ENCODE measurements at places on chromosomes 2 and 18.

DNA sequence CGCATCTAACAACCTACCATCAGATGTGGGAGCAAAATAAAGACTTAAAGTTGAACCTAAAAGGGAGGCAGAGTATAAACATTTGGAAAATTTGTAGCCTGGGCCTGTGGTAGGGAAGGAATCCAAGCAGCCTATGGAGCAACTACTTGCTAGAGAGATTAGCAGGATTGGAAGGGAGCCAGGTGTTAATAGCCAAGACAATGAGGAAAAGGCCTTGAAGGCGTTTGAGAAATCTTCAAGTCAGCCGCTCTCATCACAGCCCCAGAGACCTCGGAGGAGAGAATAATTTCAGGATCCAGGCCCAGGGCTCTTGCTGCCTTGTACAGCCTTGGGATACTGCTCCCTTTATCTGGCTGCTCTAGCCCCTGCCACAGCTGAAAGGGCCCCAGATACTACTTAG lies 219.7 kb downstream of the THSD7B start:
- no peak for DNase-seq

DNA sequence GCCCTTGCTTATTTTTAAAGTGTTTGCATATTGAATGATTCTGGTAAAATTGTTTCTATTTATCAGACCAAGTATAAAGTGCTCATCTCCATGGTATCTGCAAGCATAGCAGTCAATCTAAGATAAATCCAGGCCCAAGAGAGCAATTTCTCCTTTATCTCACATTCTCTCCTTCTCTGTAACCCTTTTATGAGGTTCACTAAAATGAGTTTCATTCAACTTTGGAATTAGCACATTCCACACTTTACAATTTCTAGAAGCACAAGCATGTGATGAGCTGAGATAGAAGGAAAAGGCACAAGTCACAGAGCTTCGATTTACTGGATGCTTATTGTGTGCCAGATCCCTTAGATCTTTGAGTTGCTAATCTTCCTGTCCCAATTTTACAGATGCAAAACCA lies 97.3 kb downstream of the CNTNAP5 start:
- DNase-seq = no peak

GRCh38 chr2:5360081-5360480 lies 332.1 kb upstream of the SOX11 start:
- DNase-seq = no peak

DNA sequence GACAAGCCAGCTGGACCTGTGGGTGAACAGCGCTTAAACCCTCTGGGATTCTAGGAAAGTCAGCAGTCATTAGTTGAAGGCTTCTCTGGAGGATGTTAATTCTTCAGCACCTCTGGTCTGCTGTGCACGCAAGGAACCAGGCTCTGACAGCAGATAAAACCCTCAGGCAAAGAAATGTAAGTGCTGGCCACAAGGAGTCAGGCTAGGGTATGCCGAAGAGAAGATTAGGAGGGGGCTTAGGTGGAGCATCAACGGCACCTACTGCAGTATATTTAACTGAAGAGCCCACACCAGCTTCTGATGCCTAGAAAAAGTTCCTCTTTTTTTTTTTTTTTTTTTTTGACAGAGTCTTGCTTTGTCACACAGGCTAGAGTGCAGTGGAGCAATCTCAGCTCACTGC lies 304.2 kb upstream of the MC4R start:
- no peak for DNase-seq

DNA sequence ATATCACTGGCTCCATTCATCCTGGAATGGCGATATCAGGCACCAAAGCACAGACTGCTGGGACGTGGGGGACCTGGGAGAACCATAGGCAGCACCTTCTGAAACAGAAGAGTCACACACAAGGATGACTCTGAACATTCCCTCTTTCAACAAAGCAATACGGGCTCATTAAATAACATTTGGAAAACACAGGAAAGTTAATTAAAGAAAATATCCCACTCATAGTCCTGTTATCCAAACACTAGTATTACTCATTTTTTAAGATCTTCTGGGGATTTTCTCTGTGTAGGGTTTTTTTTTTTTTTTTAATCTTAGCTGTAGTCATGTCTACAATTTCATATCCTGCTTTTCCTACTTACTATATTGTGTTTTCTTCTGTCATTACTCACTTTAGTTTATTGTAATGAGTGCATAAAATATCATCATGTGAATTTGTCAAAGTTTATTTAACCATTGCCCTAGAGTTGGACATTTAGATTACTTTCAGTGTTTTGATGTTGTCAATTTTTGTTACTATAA lies 70.0 kb upstream of the SP3 start:
- no peak for DNase-seq

- DNase-seq = no peak
Measured at GRCh38 chr2:8693157-8693821, 11.4 kb downstream of the ID2 start.

DNA sequence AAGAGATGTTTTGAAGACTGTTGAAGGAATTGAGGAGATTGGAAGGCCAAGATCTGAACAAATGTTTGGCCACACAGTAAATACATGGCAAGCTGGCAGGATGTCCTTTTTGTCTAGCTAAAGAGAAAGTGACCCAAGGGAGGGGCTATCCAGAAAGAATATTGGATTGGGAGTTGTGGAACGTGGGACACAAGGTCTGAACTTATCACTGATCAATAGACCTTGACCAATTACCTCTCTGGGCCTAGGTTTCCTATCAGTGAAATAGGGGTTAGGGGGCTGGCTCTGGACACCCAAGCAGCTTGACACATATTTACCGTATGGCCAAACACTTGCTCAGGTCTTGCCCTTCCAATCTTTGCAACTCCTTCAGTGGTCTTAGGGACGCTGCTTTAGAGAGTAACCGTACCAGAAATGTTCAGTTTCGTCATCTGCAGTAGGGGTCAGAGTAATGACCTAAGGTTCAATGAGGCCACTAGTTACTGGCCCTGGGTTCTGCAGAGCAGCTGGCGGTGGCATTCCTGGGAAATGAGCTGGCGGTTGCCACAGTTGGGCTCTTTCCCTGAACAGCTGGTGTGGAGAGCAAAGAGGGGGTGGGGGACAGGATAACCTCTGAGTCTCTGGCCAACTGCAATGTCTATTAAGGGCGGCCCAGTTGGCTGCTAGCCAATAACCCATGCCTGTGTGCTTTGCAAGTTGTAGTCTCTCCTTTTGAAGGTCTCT lies 70.1 kb upstream of the STPG4 start:
- peak; percentile 64 for DNase-seq

- no peak for DNase-seq
Measured at GRCh38 chr18:32802591-32803451, 30.0 kb upstream of the KLHL14 start.

GRCh38 chr18:79456105-79456980 lies 60.6 kb downstream of the NFATC1 start:
- no peak for DNase-seq

- DNase-seq = no peak
Measured at GRCh38 chr18:36330435-36331052, 33.0 kb downstream of the FHOD3 start.

- no peak for DNase-seq
Measured at GRCh38 chr2:241983571-241984270, 114.2 kb downstream of the RTP5 start.

DNA sequence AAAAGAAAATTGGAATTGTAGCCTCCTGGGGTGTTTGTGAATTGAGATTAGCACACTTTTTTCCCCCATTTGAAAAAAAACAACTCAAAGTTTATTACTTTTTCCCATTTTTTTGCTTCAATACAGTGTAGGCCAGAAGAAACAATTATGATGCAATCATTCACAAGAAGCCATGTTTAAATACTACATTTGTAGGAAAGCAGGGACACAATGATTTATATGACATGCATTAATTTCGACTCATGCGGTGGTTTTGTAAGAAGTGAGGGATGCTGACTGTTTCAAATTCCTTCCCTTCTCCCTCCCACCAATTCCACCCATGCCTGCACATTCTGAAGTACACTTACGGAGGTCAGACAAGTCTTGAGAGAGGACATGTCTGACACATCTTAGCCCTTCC lies 774.2 kb upstream of the FSHR start:
- DNase-seq = no peak

DNA sequence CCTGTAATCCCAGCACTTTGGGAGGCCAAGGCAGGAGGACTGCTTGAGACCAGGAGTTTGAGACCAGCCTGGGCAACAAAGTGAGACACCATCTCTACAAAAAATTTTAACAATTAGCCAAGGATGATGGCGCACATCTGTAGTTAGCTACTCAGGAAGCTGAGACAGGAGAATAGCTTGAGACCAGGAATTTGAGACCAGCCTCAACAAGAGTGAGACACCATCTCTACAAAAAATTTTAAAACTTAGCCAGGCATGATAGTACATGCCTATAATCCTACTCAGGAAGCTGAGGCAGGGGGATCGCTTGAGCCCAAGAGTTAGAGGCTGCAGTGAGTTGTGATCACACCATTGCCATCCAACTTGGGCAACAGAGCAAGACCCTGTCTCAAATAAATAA lies 7.0 kb downstream of the MEMO1 start:
- no peak for DNase-seq

DNA sequence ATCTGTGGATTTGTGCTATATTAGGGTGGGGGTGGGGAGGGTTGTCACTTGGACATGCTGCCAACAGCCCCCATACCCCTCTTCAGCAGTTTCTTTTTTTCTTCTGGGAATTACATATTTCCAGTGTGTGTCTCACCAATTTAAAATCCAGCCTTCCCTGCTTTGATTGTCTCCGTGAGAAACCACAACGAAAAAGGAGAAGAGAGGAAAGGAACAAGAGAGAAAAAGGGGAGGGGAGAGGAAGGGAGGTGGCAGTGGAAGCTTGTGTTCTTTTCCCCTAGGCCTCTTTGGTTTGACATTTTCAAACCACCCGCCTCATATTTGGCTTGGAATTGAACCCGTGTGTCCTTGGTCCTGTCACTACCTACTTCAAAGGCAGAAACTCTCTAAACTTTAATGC lies 860 bp downstream of the CTNNA2 start:
- DNase-seq = no peak

GRCh38 chr18:51290860-51291259 lies 93.4 kb upstream of the MEX3C start:
- DNase-seq = no peak
